ENCODE measurements at places on chromosomes 3 and 15.

DNA sequence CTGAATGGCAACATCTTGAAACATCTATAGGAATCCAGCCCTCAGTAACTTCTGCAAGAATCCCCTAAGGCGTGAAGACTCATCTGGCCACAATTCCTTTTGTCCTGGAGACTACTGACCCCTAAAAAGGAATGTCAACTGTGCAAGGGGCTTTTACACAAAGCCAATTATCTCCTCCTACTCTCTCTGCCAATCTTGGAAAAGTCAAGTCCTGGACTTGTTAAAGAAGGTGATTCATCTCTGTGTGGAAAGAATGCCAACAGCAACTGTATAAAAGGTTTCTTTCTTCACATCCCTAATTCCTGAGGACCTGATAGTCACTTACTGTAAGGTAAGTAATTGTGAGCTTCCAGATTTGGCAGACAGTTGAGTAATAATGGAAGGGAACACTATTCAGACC is 22.3 kb downstream of the THRB start:
- DNase-seq: no peak

DNA sequence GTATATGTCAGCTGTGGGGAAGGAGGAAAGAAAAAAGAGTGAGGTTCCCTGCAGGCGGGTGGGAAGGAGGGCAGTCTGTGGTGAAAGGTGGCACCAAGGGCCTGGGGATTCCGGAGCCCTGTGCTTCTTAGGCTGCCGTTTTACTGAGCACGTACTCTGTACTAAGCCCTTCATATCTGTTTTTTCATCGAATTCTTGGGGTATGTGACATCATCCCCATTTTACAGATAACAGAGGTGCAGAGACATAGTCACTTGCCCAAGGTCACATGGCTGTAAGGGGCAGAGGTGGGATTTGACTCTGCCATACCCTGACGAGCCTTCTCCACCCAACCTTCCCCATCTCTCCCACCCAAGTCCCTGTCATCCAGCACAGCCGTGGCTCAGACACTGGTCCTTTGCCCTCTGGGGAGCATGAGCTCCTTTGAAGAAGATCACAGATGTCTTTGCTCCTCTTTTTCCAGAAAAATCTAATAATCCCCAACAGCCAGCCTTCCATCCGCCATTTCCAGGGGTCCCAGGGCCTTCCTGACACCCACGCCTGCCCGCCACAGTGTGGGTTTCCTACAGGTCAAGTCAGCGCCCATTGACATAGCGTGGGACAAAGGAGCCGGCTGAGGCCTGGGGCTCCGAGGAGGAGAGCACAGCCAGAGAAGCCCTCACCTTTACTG is 24.2 kb downstream of the CYP11A1 start:
- DNase-seq: no peak

DNA sequence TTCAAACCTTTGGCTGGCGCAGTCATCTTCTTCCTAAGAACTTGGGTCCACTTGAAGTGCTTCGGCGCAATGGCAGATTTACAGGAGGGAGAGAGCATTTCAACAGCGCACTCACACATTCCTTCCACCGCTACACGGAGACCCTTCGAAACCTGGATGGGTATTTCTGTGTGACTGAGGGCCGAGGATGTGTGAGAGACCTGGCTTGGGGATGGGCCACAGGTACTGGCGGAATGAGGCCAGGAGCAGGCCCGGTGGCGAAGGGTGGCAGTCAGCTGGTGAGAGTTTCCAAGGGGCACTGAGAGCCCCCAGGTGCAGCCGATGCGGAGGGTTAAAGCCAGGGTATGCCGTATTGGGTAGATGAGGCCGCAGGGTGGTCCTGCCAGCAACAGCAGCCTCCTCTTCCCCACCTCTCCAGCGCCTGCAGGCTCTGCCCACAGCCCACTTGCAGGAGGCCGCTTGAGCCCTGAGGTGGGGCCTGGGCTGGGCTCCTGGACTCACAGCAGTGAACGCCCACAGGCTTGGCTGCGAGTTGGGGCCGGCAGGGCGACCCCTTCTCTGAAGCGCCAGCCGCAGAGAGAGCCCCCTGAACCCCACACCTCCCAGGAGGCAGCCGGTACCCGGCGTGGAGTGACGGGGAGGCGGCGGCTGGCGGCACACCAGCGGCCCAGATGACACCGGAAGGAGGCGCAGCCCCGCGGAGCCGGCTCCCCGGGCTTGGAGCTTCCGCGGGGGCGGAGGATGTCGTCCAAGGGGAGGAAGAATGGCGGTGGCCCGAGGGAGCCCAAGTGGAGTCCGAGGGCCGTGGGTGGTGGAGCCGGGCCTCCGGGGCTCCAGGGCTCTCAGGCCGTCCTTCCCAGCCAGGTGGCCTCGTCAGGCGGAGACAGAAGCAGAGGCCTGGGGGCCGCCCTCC is 166.5 kb downstream of the NSMCE3 start:
- no peak for DNase-seq

GRCh38 chr3:192802957-192803899 is 75.9 kb upstream of the FGF12 start:
- no peak for DNase-seq

DNA sequence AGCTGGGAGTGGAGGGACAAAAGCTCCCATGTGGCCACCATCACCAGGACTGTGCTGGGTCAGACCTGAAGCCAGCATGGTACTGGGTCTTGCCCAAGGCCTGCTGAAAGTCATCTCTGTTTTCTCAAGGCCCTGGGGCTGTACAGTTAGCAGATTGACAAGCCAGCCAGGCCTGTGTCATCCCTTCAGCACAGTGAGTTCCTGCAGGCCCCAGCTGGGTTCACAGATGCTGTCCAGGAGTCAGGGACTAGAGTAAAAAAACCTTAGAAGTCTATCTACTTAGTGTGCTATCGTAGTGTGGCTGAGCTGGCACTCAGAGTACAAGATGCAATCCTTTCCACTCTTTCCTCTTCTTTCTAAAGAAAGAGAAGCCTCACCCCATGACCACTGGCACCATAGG is 246.0 kb upstream of the NAALADL2 start:
- DNase-seq: no peak

DNA sequence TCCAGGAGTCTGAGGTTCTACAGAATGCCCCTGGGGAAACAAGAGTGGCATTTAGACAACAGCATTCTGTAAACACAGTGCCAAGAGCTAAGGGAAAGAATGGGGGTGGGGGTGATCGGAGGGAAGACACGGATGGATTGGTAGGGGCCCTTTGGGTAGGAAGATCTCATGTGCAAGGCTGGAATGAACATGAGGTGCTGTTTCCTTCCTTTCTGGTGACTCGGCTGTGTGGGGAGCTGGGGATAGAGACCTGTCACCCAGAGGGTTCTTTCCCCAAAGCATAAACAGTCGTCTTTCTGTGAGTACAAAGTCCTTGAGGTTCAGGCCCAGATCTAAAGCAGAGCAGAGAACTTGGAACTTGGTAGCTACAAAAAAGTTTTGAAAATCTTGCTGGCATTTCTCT is 11.7 kb downstream of the TPM1 start:
- no peak for DNase-seq
